Naive B cell (primary cell): ENCODE measurements at places on chromosomes 4 and X. TPM values are rescaled to one million over a fixed set of nuclear protein-coding genes. Genes with fewer than 3 reads are reported as not detected.

The TMEM131L gene
- polyA plus RNA-seq, result 52.2 TPM

The SH3RF1 gene
- 0.80 TPM for polyA plus RNA-seq

The HPSE gene
- polyA plus RNA-seq, result 0.98 TPM

The CSAG3 gene
- polyA plus RNA-seq, result not detected

The POU3F4 gene
- polyA plus RNA-seq, result not detected

The INPP4B gene
- 0.16 TPM for polyA plus RNA-seq

The RPS6KA6 gene
- polyA plus RNA-seq, result not detected

The TCP11X2 gene
- not detected for polyA plus RNA-seq

The EXOC1L gene
- polyA plus RNA-seq, result not detected

DNA sequence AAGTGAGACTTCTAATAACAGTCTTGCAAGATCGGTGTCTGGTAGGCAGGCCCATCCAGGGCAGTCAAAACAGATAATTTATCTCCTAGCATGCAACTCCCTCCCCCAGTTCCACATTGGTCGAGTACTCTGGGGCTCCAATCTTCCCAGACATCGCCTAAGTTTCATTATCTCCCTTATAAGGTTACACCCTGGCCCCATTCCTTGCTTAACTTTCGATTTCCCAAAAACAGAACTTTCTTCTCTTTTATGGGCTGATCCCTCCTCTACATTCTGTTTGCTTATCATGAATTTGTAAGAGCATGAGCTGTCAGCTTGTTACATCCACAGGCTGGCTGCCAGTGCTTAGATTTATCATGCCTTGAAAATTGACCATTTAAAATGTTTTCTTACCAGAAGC lies 471.3 kb downstream of the TECRL start:
- no peak for DNase-seq
- no peaks in the 10 kb centered on the region for H3K27me3 ChIP-seq

GRCh38 chrX:2748171-2748814 lies 3.5 kb upstream of the XG start:
- no peak overlapping the region for H3K27ac ChIP-seq
- H3K36me3 ChIP-seq, result peaks cover under 1% of the 10 kb centered on the region
- no peaks in the 10 kb centered on the region for H3K4me1 ChIP-seq

- no peaks in the 10 kb centered on the region for H3K36me3 ChIP-seq
- H3K4me1 ChIP-seq, result no peaks in the 10 kb centered on the region
- H3K27ac ChIP-seq, result no peak overlapping the region
- no peak for DNase-seq
- H3K27me3 ChIP-seq, result no peaks in the 10 kb centered on the region
- no peak overlapping the region for H3K4me3 ChIP-seq
Measured at GRCh38 chr4:84726356-84726755, 143.4 kb downstream of the CDS1 start.

- peaks cover 13% of the 10 kb centered on the region for H3K27me3 ChIP-seq
- no peak overlapping the region for H3K27ac ChIP-seq
- peaks cover 7% of the 10 kb centered on the region for H3K36me3 ChIP-seq
- no peaks in the 10 kb centered on the region for H3K4me1 ChIP-seq
- no peak overlapping the region for H3K4me3 ChIP-seq
Measured at GRCh38 chrX:147962476-147962875, 18.7 kb upstream of the FMR1NB start.

DNA sequence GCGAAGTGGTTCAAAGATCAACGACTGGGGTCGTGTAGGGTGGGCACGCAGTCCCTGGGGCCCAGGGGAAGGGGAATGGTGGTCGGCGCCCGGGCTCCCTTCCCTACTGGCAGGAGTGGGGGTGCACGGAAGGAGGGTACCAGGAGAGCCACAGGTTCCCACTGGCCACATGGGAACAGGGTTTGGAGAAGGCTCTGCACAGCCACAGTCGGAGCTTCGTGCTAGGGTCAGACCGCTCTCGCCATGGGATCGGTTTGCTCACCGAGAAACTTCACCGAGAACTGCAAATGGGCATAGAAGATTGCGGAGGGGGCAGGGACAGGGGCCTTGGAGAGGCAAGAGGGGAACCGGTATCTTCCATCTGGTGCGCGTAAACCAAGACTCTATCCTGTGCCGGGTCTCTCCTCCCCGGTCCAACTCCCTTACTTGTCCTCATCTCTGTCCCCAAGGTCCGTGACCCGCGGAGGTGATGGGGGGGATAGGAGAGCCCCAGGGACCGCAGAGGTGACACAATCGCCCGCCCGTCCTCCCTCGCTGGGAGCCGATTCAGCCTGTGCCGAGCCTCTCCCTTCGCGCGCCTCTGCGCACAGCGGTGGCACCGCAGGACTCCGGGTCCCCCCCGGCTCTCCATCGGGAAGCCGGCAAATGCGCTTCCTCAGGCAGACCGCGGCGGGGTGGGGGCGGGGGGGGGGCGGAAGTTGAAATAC lies 1.0 kb downstream of the SCD5 start:
- H3K4me3 ChIP-seq, result peak overlapping the region; percentile 64
- no peak for DNase-seq
- H3K27ac ChIP-seq, result no peak overlapping the region
- H3K4me1 ChIP-seq, result peaks cover 16% of the 10 kb centered on the region
- H3K27me3 ChIP-seq, result peaks cover 50% of the 10 kb centered on the region
- no peaks in the 10 kb centered on the region for H3K36me3 ChIP-seq

DNA sequence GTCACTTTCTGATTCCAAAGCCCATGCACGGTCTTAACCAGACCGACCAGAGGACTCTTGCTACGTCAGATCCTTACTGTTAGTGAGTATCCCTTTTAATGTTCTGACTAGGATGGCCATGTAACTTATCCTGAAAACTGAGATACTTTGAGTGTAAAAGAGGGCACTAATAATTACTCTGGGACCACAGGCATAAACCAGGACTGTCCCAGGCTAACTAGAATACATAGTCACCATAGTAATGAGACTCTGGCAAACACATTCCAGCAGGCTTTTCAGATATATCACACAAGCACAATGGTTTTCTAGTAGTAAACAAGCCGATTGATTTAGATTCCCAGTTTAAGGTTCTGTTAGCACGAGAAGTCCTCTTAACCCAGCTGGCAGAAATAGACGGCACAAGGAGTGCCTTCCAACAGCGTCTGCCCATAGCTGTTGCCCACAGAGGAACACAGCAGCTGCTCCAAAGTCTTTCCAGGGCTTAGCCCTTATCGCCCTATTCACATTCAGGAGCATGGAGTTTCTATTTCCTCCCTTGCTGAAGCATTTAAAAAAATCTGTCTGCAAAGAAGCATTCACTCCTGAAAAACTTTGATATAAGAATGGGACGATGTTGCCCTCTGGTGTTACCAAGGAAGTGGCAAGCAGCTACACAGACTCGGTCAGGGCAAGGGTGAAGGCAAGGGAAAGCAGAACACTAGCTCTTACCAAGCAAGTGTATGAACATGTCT lies 92.4 kb downstream of the CXCL13 start:
- H3K4me1 ChIP-seq, result no peaks in the 10 kb centered on the region
- H3K27ac ChIP-seq, result no peak overlapping the region
- no peak for DNase-seq
- no peaks in the 10 kb centered on the region for H3K36me3 ChIP-seq
- no peak overlapping the region for H3K4me3 ChIP-seq
- H3K27me3 ChIP-seq, result no peaks in the 10 kb centered on the region

DNA sequence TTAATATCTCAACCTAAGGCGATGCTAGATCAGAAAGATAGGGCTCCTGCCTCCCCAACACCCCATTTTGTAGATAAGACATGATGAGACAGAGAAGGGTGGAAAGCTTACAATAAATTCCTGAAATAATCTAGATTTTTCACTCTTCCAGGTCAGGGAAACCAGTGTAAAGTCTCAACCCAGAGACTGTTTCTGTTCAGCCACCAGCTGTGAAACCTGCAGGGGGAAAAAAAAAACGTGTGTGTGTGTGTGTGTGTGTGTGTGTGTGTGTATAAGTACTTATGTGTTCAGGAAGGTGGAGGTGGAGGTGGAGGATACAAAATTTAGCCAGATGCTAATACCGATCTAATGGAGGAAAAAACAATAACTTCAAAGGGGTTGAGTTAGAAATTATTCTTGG lies 773 bp upstream of the ITM2A start:
- H3K27me3 ChIP-seq, result no peaks in the 10 kb centered on the region
- no peak for DNase-seq
- peak overlapping the region; percentile 96 for H3K27ac ChIP-seq
- H3K36me3 ChIP-seq, result no peaks in the 10 kb centered on the region
- H3K4me1 ChIP-seq, result peaks cover 12% of the 10 kb centered on the region

DNA sequence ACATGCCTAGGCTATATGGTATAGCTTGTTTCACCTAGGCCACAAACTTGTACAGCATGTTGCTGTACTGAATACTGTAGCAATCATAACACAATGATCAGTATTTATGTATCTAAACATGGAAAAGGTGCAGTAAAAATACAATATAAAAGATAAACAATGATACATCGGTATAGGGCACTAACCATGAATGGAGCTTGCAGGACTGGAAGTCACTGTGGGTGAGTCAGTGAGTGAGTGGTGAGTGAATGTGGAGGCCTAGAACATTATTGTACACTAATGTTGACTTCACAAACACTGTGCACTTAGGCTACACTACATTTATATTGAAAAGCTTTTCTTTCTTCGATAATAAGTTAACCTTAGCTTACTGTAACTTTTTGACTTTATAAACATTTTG lies 45.6 kb upstream of the ANK2 start:
- no peaks in the 10 kb centered on the region for H3K4me1 ChIP-seq
- no peak for DNase-seq
- no peak overlapping the region for H3K4me3 ChIP-seq

DNA sequence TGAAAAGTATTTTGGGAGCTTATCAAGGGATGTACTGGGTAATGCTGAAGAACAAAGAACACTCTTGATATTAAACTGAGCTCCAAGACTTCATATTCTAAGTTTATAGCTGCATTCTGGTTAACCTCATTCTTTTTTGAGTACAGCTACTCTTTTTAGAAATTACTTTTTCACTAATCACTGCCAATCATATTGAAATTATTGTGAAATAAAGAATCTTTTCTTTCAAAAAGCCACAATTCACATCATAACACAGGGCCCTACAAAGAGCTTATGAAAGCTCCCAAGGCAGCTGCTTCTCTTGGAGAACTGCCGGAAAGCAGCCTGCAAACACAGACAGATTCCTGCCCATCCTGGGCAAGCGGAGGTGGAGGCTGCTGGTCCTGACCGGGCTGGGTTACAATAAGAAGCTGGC lies 121.4 kb downstream of the RNF150 start:
- H3K27me3 ChIP-seq, result no peaks in the 10 kb centered on the region
- no peaks in the 10 kb centered on the region for H3K36me3 ChIP-seq
- no peaks in the 10 kb centered on the region for H3K4me1 ChIP-seq
- H3K27ac ChIP-seq, result no peak overlapping the region
- no peak for DNase-seq

DNA sequence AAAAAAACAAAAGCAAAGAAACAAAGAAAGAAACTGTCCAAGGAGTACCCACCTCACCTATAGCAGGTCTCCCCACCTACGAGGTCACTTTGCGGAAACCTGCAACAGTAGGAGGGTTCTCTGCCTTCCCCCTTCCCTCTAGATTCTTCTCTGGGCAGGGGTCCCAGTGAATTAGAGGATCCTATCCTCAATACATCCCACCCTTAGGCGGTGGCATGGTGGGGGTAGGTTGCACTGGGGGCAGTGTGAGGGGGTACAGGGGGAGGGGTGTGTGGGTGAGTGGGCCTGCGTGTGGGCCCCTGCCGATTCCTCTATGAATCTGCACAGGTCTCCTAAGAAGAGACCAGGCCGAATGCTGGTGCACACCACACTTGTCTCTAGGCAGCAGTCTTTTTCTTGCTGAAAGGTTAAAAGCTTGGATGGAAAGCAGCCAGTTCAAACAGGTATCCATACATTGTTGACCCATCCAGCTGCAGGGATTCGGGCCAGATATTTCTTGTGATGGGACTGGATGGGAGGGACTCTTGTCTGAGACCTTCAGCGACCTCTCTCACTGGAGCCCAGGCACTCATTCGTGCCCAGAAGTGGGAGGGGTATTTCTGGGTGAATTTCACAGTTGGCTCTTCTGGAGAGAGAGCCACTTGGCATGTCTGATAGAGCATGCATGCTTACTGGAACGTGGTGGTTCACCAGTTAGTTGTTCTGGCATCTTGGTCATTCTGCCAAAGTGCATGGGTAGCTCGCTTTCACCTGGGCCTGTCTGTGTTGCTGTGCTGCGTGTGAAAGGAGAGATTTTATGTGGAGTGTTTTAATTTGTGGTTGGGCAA lies 65.6 kb downstream of the NBDY start:
- H3K36me3 ChIP-seq, result no peaks in the 10 kb centered on the region

DNA sequence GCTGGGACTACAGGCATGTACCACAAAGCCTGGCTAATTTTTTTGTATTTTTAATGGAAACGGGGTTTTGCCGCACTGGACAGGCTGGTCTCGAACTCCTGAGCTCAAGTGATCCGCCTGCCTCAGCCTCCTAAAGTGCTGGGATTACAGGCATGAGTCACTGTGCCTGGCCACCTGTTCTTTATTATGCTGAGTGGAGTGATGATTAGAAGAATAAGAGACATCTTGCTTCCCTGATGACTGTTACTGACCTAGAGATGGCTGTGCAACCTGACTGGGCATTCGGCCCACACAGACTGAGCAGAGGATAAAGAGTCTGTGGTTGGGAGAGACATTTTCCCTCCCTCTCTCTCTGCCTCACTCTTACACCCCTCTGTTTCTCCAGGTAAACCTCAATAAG lies 56.7 kb downstream of the SPINK2 start:
- H3K27ac ChIP-seq, result no peak overlapping the region
- no peaks in the 10 kb centered on the region for H3K36me3 ChIP-seq
- H3K4me1 ChIP-seq, result peaks cover 46% of the 10 kb centered on the region
- H3K4me3 ChIP-seq, result no peak overlapping the region
- H3K27me3 ChIP-seq, result no peaks in the 10 kb centered on the region

DNA sequence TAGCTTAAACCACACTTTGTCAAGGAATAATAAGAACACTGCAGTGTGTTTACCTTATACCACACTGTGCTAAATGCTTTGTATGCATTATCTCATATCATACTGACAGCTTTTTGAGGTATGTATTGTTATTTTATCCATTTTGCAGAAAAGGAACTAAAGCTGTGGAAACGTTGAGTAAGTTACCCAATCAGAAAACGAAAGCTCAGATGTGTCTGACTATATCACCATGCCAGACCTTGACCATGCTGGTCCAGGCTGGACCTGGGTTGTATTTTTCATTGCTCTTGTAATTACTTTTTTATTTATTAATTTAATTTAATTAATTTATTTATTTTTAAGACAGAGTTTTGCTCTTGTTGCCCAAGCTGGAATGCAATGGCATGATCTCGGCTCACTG lies 2.1 kb downstream of the HSD17B11 start:
- no peak for DNase-seq
- peak overlapping the region; percentile 99 for H3K4me3 ChIP-seq
- peaks cover 15% of the 10 kb centered on the region for H3K36me3 ChIP-seq
- H3K27me3 ChIP-seq, result no peaks in the 10 kb centered on the region
- no peak overlapping the region for H3K27ac ChIP-seq
- H3K4me1 ChIP-seq, result peaks cover 54% of the 10 kb centered on the region

DNA sequence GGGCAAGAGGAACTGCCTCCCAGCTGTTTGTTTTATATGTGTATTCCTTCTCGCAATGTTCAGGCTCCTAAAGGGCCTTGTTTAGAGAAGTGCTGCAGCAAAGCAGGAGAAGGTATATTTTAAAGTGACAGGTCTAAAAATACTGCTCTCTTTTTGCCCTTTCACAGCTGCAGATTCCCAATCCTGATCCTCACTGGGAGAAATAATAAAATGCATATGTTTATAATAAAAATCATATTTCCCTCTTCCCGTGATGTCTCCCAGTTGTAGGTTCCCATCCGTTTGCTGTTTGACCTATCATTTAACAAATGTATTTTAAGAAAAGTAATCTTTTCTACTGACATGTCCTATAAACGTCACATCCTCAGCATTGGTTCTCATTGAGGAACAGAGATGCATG lies 62.7 kb upstream of the GPC4 start:
- no peaks in the 10 kb centered on the region for H3K36me3 ChIP-seq
- H3K4me3 ChIP-seq, result no peak overlapping the region
- peaks cover 5% of the 10 kb centered on the region for H3K27me3 ChIP-seq
- H3K27ac ChIP-seq, result no peak overlapping the region
- no peak for DNase-seq
